ENCODE measurements at places on chromosomes 6 and 20.
A peak's percentile ranks its signal among the peaks of the same experiment; 100 is the strongest.

- no peak for DNase-seq
Observed at GRCh38 chr6:114288701-114289495, 53.9 kb downstream of the HS3ST5 start.

GRCh38 chr6:34239500-34239825, 2.8 kb downstream of the HMGA1 start:
- DNase-seq: no peak

DNA sequence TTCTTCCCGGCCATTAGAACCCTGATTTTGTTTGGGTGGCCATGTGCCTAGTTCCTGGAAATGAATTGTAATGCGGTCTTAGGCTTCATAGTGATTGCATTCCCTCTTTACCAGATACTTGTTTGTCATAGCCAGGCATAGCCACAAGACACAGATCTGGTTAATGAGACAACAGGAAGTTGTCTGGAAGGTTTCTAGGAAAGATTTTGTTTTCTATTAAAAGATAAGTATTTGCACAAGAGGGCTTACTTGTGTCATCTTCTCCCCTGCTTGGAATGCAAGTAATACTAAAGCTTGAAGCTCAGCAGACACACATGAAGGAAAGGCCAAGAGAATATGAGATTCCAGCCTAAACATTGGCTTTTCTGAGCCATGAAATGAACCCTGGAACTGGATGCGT, 12.9 kb downstream of the FARS2 start:
- no peak for DNase-seq

- DNase-seq: peak; percentile 40
Observed at GRCh38 chr6:1381481-1382330, 7.7 kb upstream of the FOXF2 start.

GRCh38 chr20:5662769-5663168, 87.4 kb upstream of the SHLD1 start:
- no peak for DNase-seq

DNA sequence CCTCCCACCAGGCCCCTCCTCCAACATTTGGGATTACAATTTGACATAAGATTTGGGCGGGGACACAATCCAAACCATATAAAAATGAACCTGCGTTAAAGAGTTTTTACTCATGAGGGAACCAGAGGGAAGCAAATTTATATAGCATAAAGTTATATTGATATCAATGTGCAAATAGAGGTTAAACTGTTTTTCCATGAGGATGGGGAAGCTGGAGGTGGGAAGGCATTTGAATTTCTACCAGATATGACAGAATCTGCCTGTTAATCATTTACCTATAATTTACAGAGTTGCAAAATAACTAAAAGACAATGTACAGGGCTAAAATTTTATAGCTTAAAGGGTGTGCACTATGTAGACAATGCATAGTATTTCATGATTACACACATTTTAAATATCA, 322.0 kb upstream of the FKBP1C start:
- DNase-seq: no peak

DNA sequence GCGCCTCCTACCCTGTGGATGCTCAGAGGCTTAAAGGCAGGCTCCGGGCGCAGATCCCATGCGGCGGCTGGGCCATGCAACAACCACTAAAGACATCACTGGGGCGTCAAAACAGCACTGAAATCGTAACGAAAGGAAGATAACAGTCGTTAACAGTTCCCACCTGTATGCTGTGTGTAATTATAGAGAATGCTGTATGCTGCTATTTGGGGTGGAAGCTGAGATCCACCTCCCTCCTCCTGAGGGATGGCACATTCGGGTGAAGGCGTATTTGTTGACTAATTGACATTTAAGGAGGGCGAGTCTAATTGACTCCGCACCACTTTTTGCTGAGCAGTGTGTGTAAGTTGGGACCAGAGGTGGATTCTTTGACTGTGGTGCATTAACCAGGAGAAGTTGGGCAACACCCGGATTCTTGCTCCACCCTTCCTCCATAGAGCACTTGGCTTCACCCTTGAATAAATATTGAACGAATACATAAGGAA, 687 bp downstream of the SLC35A1 start:
- peak; percentile 57 for DNase-seq

GRCh38 chr6:114764866-114765265, 422.0 kb upstream of the HS3ST5 start:
- DNase-seq: no peak

DNA sequence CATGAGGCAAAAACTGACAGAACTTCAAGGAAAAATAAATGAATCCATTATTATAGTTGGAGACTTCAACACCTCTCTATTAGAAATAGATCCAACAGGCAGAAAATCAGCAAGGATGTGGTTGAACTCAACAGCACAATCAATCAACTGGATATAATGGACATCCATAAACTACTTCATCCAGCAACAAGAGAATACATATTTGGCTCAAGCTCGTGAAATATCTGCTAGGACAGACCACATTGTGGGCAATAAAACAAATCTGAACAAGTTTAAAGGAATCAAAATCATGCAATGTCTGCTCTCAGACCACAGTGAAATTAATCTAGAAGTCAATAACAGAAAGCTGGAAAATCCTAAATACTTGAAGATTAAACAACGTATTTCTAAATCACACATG, 362.6 kb downstream of the CD109 start:
- DNase-seq: no peak

GRCh38 chr20:52010541-52010940, 181.0 kb downstream of the ZFP64 start:
- DNase-seq: no peak

All from central memory CD4-positive, alpha-beta T cell (primary cell).